ENCODE measurements at places on chromosomes 5 and 9. TPM values are rescaled to one million over a fixed set of nuclear protein-coding genes. Genes with fewer than 3 reads are reported as not detected.
A peak's percentile ranks its signal among the peaks of the same experiment; 100 is the strongest.

STRBP gene
- 113 TPM for total RNA-seq

PCDHB6 gene
- total RNA-seq: 0.52 TPM

ECSCR gene
- total RNA-seq: 2.2 TPM

FOXD1 gene
- 0.42 TPM for total RNA-seq

DIPK1B gene
- 60.0 TPM for total RNA-seq

FOXI1 gene
- not detected for total RNA-seq

JAKMIP2 gene
- total RNA-seq: 27.2 TPM

KIAA1958 gene
- total RNA-seq: 37.9 TPM

C9 gene
- not detected for total RNA-seq

LCN10 gene
- 9.8 TPM for total RNA-seq

AHRR gene
- total RNA-seq: 1.8 TPM

- H3K4me3 ChIP-seq: no peak overlapping the region
- no peaks in the 10 kb centered on the region for H3K4me1 ChIP-seq
- no peak overlapping the region for H3K27ac ChIP-seq
- no peak for DNase-seq
- no peaks in the 10 kb centered on the region for H3K36me3 ChIP-seq
- H3K27me3 ChIP-seq: no peaks in the 10 kb centered on the region
Observed at GRCh38 chr9:111983484-111983908, 86.9 kb downstream of the UGCG start.

- no peak for DNase-seq
- H3K4me3 ChIP-seq: no peak overlapping the region
- H3K4me1 ChIP-seq: no peaks in the 10 kb centered on the region
Observed at GRCh38 chr5:174609116-174609515, 115.3 kb upstream of the MSX2 start.

GRCh38 chr9:89933578-89933977, 328.8 kb downstream of the GADD45G start:
- no peak for DNase-seq
- no peaks in the 10 kb centered on the region for H3K27me3 ChIP-seq
- H3K36me3 ChIP-seq: no peaks in the 10 kb centered on the region
- no peak overlapping the region for H3K27ac ChIP-seq

DNA sequence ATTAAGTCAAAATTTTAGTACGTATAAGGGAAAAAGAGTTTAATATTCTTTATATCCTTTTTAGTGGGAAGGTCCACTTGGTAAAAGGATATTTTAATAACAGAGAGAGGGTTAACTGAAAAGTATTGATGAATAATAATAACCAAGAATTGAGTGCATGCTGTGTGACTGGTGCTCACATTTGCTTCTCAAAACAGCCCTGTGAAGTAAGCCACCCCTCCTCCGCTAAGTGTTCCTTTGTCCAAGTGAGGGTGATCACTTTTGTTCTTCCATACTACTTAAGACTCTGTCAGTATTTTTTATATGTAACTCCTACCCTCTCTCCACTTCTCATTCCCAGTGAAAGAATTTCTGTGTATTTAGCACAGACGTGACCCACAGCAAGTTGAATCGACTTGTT, 51.5 kb downstream of the SLC44A1 start:
- H3K36me3 ChIP-seq: no peaks in the 10 kb centered on the region
- H3K4me3 ChIP-seq: peak overlapping the region; percentile 29
- H3K27me3 ChIP-seq: no peaks in the 10 kb centered on the region
- H3K27ac ChIP-seq: peak overlapping the region; percentile 82

DNA sequence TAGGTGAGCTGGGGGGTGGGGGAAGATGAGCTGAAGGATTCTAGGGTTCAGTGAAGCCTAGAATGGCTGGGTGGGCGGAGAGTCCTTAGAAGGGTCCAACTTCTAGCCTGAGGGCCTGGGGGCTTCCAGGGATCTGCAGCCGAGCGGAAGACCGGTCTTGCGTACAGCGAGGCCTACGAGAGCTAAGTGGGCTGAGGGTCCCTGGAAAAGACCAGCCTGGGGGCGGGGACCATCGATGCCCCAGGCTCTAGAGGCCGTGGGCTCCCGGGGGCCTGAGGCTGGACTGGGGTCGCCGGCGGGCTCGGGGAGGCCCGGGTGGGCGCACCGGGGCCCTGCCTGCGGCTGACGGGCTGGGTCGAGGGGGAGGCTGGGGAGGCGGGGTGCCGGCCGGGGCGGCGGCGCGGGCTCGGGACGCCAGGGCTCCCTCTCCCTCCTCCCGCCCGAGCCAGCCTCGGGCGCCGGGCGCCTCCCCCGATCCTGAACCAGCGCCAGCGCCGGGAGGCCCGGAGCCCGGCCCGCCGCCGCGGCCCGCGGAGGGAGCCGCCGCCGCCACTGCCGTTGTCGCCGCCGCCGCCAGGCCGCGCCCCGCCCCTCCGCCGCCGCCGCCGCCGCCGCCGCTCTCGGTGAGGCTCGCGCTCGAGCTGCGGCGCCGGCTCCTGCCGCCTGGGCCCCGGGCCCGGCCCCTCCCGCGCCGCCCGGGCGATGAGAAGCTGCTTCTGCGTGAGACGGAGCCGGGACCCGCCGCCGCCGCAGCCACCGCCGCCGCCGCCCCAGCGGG, at the start of gene MVB12B:
MVB12B (plus strand) TSS at position 602 of the 778 bp plus-strand sequence; CDS start at position 703, 101 bp downstream.
- H3K36me3 ChIP-seq: no peaks in the 10 kb centered on the region
- peak; percentile 59 for DNase-seq
- H3K27me3 ChIP-seq: peaks cover 15% of the 10 kb centered on the region

GRCh38 chr9:111916234-111916645, 19.6 kb downstream of the UGCG start:
- no peaks in the 10 kb centered on the region for H3K4me1 ChIP-seq
- H3K27ac ChIP-seq: no peak overlapping the region
- no peak for DNase-seq
- H3K27me3 ChIP-seq: no peaks in the 10 kb centered on the region
- H3K36me3 ChIP-seq: no peaks in the 10 kb centered on the region

- no peak overlapping the region for H3K27ac ChIP-seq
- DNase-seq: peak; percentile 44
- H3K27me3 ChIP-seq: no peaks in the 10 kb centered on the region
- peaks cover 3% of the 10 kb centered on the region for H3K4me1 ChIP-seq
Observed at GRCh38 chr5:164475339-164475977, 970.0 kb downstream of the MAT2B start.
